ENCODE measurements at places on chromosomes 11 and 22. TPM values are rescaled to one million over a fixed set of nuclear protein-coding genes. Genes with fewer than 3 reads are reported as not detected.

TENM4 gene
- total RNA-seq = not detected

CHRM1 gene
- not detected for total RNA-seq

TRPC6 gene
- not detected for total RNA-seq

CREB3L1 gene
- total RNA-seq = not detected

NOL12 gene
- 57.3 TPM for total RNA-seq

APOL6 gene
- total RNA-seq = 83.6 TPM

TRPM5 gene
- not detected for total RNA-seq

APBB1 gene
- 58.2 TPM for total RNA-seq

GAB4 gene
- total RNA-seq = not detected

HEPHL1 gene
- total RNA-seq = not detected

BAIAP2L2 gene
- 0.55 TPM for total RNA-seq

LRRC10B gene
- total RNA-seq = not detected

BDNF gene
- total RNA-seq = not detected

C11orf52 gene
- not detected for total RNA-seq

NCF4 gene
- 22.7 TPM for total RNA-seq

OR52H1 gene
- 0.37 TPM for total RNA-seq

TMEM191B gene
- 3.5 TPM for total RNA-seq

ADAMTS8 gene
- total RNA-seq = not detected

KCNK4 gene
- total RNA-seq = not detected

HBG1 gene
- not detected for total RNA-seq

PANX3 gene
- total RNA-seq = not detected

ZDHHC13 gene
- 27.7 TPM for total RNA-seq

MUC5AC gene
- not detected for total RNA-seq

STARD10 gene
- total RNA-seq = 6.4 TPM

RAB38 gene
- total RNA-seq = 1.6 TPM

IL17REL gene
- not detected for total RNA-seq

All from activated CD4-positive, alpha-beta T cell treated with anti-CD3 and anti-CD28 coated beads, Interleukin-2, amount 10 ng/mL, durations not matched to agents 7 days and 5 days (primary cell).